ENCODE measurements at places on chromosomes 4 and X. TPM values are rescaled to one million over a fixed set of nuclear protein-coding genes. Genes with fewer than 3 reads are reported as not detected.

The RPL9 gene
- total RNA-seq: 974 TPM

The COL4A5 gene
- total RNA-seq: 15.5 TPM

The CT47B1 gene
- not detected for total RNA-seq

DNA sequence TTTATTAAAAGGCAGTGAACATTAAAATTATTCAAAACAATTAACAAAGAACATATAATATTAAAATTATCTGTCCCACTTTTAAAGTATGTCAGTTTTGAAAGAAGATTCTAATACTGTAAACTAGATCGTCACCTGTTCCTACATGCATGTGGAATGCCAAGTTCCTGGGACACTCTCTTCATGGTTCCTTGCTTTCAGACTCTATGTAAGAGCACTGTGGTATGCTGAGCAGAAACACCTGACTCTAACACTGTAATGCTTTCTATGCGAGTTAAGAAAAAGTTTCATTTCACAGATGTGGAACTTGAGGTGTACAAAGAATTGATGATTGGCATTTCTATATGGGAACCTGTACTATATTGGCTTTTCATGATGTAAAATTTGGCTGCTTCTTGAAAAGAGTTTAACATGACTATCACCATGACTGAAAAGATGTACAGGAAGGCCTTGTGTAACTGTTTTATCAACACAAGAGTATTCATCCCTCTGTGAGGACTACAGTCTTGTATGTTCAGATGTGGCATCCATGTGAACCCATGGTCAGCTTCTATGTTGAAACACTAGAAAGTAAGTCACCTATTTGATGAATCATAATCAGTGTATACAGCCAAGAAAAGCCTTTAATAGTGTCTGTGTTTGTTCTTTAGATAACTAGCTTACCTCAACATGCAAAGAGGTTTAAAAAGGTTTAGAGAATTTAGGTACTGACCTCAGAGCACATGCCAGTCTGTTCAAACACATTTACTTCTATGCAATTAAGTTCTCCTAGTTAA, 354.5 kb downstream of the ARHGAP24 start:
- H3K36me3 ChIP-seq: no peaks in the 10 kb centered on the region
- no peak overlapping the region for H3K27ac ChIP-seq
- no peak overlapping the region for H3K4me3 ChIP-seq
- DNase-seq: no peak

- no peaks in the 10 kb centered on the region for H3K36me3 ChIP-seq
- no peak for DNase-seq
- no peaks in the 10 kb centered on the region for H3K27me3 ChIP-seq
- no peaks in the 10 kb centered on the region for H3K4me1 ChIP-seq
- H3K4me3 ChIP-seq: no peak overlapping the region
Observed at GRCh38 chrX:46208225-46208854, 336.9 kb downstream of the ZNF674 start.

- no peak for DNase-seq
- H3K4me3 ChIP-seq: no peak overlapping the region
- H3K36me3 ChIP-seq: no peaks in the 10 kb centered on the region
- no peak overlapping the region for H3K27ac ChIP-seq
- no peaks in the 10 kb centered on the region for H3K4me1 ChIP-seq
- H3K27me3 ChIP-seq: no peaks in the 10 kb centered on the region
Observed at GRCh38 chr4:72860766-72861165, 208.8 kb downstream of the COX18 start.

DNA sequence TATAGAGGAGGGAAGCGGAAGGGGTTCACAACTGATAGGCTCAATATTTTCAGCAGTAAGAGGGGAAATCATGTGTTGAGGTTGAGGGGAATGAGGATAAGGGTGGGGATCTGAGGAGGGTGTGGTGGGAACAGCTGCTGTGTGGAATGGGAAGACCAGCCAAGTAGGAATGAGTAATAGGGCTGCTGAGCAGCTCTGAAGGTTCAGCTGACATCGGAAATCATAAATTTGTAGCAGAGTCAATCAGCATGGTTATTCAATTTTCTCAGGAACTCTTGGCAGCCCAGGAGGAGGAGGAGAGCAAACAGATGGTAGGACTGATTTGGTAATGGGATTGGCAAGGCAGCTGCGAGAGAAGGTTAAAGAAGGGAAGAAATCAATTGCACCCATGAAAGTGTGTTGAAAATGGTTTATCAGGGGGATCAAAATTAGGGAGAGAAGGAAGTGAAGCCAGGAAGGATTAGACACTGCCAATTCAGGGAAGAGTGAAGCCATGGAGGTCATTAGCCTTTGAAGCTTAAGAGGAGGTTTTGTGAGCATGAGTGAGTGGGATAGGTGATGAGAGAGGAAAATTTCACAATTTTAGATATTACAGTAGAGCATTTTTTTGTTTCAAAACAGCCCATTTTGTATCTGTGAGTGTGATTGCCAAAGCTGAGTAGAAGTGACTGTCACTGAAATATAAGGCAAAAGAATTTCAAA, 82.6 kb downstream of the PCDH7 start:
- no peak for DNase-seq
- H3K27me3 ChIP-seq: no peaks in the 10 kb centered on the region
- no peak overlapping the region for H3K27ac ChIP-seq
- H3K4me3 ChIP-seq: no peak overlapping the region
- H3K36me3 ChIP-seq: no peaks in the 10 kb centered on the region

DNA sequence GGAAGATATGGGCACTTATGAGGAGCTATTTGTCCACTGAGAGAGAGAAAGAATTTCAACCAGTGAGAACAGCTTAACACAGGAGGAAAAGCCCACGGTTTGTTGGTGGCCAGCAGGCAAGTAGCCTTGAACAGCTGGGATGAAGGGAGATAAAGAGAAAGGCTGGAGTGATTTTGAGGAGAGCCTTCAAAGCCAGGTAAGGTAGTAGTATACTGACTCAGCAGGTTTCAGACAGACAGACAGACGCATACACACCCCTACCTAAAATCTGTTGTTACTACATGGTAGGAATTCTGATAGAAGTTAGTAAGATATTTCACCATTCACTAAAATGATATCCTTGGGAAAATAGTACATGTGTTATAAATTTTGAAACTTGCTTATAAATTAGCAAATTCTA, 60.5 kb downstream of the SEC24D start:
- H3K27ac ChIP-seq: no peak overlapping the region
- H3K36me3 ChIP-seq: no peaks in the 10 kb centered on the region
- no peak for DNase-seq

- H3K27ac ChIP-seq: no peak overlapping the region
- no peak overlapping the region for H3K4me3 ChIP-seq
- no peak for DNase-seq
Observed at GRCh38 chr4:186013419-186014186, 55.4 kb upstream of the TLR3 start.

- no peaks in the 10 kb centered on the region for H3K36me3 ChIP-seq
- H3K27me3 ChIP-seq: no peaks in the 10 kb centered on the region
- DNase-seq: no peak
- no peak overlapping the region for H3K4me3 ChIP-seq
Observed at GRCh38 chr4:145523117-145523516, 41.5 kb downstream of the SMAD1 start.
